Lung (tissue), 17 donors: ENCODE measurements at places on chromosomes 2 and 18. TPM values are rescaled to one million over a fixed set of nuclear protein-coding genes. Genes with fewer than 3 reads are reported as not detected.

The PLA2R1 gene
- 0.87 TPM for polyA plus RNA-seq

The DSG2 gene
- polyA plus RNA-seq = 16.4 TPM

The SLC5A7 gene
- polyA plus RNA-seq = 0.39 TPM

The LRP2 gene
- 2.4 TPM for polyA plus RNA-seq

The FER1L5 gene
- polyA plus RNA-seq = 0.09 TPM

The ARHGAP15 gene
- polyA plus RNA-seq = 5.9 TPM

The GREB1L gene
- polyA plus RNA-seq = 0.08 TPM

The BCL2 gene
- polyA plus RNA-seq = 2.0 TPM

The WIPF1 gene
- polyA plus RNA-seq = 53.3 TPM

The ALK gene
- polyA plus RNA-seq = 0.10 TPM

The NFATC1 gene
- 11.6 TPM for polyA plus RNA-seq

The OSR1 gene
- 8.6 TPM for polyA plus RNA-seq

The FHOD3 gene
- polyA plus RNA-seq = 1.0 TPM

The HSPD1 gene
- polyA plus RNA-seq = 204 TPM

The ZNF396 gene
- 2.4 TPM for polyA plus RNA-seq

The ASXL3 gene
- 0.11 TPM for polyA plus RNA-seq

The CYTIP gene
- 7.4 TPM for polyA plus RNA-seq

The TEX51 gene
- polyA plus RNA-seq = not detected

The TDRD15 gene
- polyA plus RNA-seq = not detected

The EPB41L3 gene
- 42.4 TPM for polyA plus RNA-seq

The PPIL3 gene
- polyA plus RNA-seq = 8.6 TPM

The ZAP70 gene
- polyA plus RNA-seq = 8.3 TPM

The RIT2 gene
- polyA plus RNA-seq = not detected

The PAX3 gene
- polyA plus RNA-seq = not detected

The IL1RN gene
- 850 TPM for polyA plus RNA-seq

The WDR75 gene
- 21.4 TPM for polyA plus RNA-seq
